ENCODE measurements at places on chromosomes 11 and 22.
A peak's percentile ranks its signal among the peaks of the same experiment; 100 is the strongest.

DNA sequence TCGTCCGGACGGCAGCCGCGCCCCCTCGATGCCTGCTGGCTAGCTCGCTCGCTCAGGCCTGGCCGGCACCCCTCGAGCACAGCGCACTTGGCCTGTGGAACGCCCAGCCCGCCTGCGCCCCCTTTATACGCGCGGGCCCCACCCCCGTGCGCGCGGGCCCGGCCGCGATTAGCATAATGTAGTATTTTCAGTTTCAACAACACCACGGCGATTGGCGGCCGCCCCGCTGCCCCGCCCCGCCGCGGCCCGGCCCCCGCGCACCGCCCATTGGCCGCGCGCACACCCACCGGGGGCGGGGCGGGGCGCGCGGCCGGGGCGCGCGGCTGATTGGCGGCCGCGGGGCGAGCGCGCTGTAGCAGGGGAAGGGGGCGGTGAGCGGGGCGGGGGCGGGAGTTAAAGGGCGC lies at the start of gene CDKN1C:
CDKN1C (minus strand) TSS at position 98 of the 404 bp plus-strand sequence. CDS start 319 bp downstream, outside the sequence.
- peak; percentile 80 for DNase-seq

GRCh38 chr11:30107899-30108298 lies 91.1 kb upstream of the KCNA4 start:
- no peak for DNase-seq

DNA sequence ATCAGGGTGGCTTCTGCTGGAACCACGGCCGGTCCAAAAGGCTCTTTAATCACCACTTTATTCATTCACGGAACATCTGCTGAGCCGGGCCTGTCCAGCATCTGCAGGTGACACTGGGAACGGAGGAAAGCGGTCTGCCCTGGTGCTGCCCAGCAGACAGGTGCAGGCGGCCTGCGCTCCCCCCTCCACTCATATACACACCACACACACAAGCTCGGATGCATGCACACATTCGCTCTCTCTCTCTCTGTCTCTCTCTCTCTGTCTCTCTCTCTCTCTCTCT lies 736.9 kb downstream of the BRD1 start:
- DNase-seq = no peak

- peak; percentile 10 for DNase-seq
Observed at GRCh38 chr22:45502215-45503049, at the start of gene FBLN1. Gene FBLN1, plus strand, starts transcription at chr22:45502883. Its CDS starts 103 bp downstream, at chr22:45502986.

DNA sequence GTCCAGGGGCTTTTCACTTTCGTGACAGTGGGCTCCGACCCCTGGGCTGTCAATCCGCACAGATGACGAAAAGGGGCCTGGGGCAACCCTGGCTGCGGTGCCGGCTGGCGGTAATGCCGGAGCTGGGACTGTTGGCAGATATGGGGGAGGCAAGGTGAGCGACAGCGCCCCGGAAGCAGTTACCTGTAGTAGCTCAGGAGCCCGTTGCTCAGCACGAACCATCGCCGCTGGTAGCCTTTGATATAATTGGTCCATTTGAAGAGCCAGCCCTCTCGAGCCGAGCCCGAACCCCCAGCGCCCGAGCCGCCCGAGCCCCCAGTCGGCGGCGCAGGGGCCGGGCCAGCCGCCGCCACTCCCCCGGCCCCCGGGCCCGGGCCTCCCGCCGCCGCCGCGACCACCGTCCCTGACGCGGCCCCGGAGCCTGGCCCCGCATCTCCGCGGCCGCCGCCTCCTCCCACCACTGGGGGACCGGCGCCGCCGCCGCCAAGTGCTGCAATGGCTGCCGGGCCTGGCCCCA lies 396 bp downstream of the OSBP start:
- DNase-seq = peak; percentile 60

DNA sequence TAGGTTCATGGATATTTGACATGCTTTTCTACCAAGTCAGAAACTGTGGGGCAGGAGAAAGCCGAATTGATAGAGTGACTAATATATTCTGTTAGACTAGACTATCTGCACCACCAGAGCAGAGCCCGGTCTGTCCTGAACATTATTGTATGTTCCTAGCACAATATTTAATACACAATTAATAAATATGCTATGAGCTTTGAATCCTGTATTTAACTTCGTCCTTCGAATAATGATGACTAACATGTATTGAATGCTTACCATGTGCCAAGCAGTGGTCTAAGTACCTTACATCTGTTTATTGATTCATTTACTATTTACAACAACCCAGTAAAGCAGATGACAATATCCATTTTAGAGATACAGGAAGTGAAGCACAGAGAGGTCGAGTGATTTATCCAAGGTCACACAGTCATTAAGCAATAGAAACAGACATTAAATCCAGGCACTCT lies 44.8 kb upstream of the ANO3 start:
- no peak for DNase-seq

- peak; percentile 30 for DNase-seq
Observed at GRCh38 chr22:28442711-28443525, 236.7 kb downstream of the TTC28 start.

DNA sequence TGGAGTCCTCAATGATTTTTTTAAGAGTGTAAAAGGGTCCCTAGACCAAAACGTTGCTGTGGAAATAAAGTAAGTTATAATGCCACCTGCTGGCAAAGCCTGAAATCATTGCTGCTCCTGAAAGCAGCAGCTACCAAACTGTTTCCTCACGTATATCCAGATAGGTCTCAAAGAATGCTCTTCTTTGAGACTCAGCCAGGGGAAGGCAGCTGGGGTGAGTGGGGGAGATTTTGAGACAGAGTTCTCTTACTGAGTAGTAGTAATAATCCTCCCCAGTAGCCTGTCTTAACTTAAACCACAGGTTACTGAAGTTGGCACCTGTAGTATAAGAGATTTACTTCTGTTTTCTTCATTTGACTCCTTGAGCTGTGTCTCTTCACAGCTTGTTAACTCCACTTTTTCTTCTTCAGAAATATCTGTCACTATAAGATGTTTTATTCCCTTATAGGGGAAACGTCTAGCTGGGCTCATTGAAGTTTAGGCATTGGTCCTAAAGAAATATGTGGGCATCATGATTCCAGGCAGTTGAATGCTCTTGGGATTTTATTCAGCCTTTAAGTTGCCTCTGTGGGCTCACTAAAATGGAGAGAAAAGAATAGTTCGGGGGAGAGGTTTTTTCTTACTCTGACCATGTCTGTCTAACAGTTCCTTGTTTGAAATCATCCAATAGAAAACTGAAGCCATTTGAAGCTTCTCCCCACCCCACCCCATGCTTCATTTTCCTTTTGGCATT lies 77.9 kb downstream of the BTBD10 start:
- peak; percentile 28 for DNase-seq

DNA sequence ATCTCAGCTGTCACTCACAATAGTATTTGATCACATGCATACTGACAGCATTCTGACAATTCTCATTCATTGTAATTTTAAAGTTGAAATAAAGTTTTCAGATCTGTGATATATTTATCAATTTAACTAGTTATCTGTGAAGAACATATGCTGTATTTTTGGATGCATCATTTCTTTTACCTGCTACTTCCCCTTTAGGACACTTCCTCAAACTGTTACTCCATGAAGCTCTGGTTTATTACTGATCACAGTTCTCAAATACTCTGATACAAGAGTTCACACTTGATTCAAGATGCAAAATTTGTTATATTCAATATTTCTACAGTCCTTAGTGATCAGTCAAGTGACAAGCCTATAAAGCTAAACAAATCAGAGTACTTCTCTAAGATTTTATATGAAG lies 1655.2 kb downstream of the LRRC4C start:
- no peak for DNase-seq

DNA sequence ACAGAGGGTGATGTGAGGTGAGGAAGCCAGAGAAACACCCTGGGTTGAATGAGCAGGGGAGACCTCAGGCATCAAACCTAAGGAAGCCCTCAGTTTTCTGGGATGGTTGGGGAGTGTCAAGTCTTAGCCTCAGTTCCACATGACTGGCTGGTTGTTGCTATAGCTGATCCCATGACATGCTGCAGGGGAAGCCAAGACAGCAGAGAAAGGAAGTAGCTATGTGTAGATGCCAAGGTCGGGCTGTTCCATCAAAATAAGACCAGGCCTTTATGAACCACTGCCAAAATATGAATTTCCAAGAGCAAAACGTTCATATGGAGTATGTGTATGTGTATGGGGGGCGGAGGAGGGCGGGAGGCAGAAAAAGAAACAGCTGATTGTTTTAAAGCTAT lies 11.6 kb downstream of the CD59 start:
- DNase-seq = no peak

GRCh38 chr22:43722444-43722843 lies 89.7 kb downstream of the EFCAB6 start:
- no peak for DNase-seq

DNA sequence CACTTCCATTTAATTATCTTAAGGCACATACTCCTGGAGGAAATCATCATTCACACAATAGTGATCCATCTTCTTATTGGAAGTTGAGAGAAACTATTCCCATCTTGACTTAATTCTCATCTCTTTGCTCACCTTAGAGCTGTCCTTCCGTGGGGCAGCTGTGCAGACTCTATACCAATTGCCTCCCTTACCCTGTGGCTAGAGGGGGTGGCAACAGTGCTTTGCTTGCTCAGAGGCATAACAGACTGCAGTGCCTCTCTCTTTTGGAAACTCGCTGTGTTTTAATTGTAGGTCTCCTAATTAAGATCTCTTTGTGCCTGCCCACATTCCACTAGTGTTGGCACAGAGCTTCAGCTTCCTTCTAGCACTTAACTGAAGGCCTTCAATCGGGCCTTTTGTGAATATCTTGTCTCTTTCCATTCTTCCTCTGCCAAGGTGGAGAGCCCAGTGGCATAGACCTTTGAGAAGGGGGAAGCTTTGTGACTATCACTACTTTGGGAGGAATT lies 5.5 kb downstream of the KMT2A start:
- no peak for DNase-seq

- DNase-seq = no peak
Observed at GRCh38 chr22:48217596-48217995, 1455.1 kb downstream of the TBC1D22A start.

GRCh38 chr11:133175103-133175502 lies 357.2 kb downstream of the OPCML start:
- no peak for DNase-seq

- DNase-seq = no peak
Observed at GRCh38 chr11:73705053-73705452, 55.8 kb downstream of the RAB6A start.

DNA sequence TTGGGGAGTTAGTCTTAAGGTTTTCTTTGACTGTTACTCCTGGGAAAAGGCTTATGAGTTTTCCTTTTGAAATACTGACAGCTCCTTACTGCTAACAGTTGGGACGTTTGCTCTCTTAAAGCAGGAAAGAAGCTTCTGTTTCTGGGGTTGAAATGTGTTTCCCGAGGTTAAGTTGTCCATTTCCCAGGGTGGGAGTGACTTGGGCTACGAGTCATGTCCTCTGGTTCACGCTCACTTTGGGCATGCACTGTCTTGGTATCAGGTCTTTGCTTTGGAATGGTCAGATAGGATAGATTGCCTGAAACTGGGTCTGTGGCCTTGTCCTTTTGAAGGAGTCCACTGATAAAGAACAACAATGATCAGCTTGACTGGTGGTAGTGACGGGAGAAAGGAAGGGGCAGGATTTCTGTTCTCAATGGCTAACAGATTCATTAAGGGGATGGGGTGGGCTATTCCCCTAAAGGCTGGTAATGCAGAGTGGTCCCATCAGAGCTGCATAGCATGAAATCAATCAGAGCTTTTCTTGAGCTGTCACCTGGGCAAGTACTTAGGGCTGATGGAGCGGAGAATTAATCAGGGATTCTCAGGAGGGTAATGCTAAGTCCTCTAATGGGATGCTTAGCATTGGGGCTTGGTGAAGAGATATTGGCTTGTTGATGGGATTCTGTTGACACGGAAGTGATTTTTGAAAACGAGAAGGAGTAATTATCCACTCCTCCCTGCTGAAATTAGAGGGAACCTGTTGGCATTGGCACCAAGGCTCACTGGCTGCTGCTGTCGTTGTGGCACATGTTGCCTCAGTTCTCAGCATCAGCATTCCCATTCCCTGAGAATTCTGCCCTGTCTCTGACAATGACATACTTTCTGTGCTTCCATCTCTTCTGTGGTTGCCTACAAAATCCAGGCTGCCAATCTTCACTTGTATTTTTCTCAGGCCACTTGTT lies 81.6 kb downstream of the TEAD1 start:
- DNase-seq = no peak

DNA sequence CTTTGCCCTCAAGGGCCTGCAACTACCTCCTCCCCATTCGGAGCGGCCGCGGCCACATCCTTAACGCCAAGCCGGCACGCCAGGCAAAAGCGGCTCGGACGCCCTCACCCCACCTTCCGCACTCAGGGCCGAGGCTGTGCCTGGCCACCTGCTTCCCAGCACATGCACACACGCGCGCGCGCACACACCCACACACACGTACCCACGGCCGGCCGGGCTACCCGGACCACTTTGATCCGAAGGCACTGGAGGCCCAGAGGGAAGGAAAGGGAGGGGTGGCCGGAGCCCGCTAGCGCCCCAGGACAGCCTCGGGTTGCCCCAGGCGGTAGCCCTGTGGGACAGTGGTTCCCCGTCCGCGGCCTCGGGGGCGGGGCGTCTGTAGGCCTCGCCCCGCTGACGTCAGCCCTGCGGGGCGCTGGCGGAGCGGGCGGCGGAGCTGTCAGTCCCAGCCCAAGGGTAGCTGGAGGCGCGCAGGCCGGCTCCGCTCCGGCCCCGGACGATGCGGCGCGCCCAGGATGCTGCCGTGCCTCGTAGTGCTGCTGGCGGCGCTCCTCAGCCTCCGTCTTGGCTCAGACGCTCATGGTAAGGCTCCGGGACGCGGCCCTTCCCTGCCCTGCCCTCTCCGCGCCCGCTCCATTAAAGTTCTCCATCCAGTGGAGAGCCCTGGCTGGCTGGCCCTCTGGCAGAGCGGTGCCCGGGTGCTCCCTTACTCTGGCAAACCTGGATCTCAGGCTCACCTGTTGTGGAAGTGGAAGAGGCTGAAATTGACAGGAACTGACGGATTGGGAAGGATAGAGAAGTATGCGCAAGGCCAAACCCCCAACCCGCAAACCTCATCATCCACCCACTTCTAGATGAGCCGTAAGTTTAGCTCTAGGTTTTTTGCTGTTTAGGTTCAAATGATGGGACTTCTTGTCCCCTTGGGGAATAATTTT lies at the start of gene IL10RA:
IL10RA (plus strand) TSS at position 442 of the 935 bp plus-strand sequence; CDS start at position 516, 74 bp downstream.
- DNase-seq = peak; percentile 88

DNA sequence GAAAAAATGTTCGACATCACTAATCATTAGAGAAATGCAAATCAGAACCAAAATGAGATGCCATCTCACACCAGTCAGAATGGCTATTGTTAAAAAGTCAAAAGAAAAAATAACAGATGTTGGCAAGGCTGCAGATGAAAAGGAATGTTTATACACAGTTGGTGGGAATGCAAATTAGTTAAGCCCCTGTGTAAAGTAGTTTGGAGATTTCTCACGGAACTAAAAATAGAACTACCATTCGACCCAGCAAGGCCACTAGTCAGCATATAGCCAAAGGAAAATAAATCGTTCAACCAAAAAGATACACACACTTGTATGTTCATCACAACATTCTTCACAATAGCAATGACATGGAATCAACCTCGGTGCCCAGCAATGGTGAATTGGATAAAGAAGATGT lies 503.2 kb downstream of the OPCML start:
- no peak for DNase-seq

DNA sequence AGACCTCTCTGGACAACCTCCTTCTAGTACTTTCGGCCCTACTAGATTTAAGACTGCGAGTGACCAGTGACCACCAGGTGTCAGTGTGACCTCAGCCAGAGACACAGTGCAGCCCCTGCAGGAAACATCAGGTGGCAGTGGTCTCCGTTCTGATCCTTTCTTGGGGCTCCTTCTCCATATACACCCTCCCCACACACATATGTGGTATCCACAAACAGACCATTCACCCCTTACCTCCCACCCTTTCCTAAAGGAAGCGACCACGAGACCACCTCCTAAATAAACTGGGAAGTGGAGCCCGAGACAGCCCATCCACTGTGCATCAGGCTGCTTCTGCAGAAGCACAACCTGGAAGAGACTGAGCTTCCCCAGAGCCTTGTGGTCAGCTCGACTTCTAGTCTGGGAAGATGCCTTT lies 38.5 kb upstream of the CYP2D6 start:
- DNase-seq = peak; percentile 72

All from stimulated activated CD4-positive, alpha-beta T cell treated with anti-CD3 and anti-CD28 coated beads, Interleukin-2, amount 100 ng/mL, for 24 hours (primary cell).